ENCODE measurements at places on chromosomes 6 and 20.

DNA sequence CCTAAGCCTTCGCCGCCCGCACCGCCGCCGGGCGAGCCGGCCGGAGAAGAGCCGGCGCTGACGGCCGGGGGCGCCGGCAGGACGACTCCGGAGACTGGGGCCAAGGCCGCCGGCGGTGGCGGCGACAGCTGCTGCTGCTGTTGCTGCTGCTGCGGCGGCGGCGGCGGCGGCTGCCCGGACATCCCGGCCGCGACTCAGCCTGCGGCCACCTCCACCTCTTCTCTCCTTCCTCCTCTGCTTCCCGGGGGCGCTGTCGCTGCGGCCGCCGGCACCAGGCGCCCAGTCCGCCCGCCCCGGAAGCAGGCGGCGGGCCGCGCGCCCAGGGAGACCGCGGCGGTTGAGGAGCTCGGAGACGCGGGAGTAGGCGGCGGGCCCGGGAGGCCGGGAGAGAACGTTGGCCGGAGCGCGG lies 307 bp downstream of the RANBP9 start:
- no peak for DNase-seq

DNA sequence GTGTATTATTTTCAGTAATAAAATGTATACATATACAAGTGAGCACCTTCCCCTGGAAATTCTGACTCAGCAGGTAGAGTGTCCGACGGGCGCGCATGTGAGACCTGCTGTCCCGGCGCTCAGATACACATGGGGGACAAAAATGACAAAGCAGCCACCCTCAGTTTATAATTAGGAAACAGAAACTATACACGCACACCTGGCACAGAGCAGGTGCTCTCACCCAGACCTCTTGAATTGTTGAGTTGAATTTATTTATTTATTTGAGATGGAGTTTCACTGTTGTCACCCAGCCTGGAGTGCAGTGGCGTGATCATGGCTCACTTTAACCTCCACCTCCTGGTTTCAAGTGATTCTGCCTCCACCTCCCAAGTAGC lies 180.4 kb downstream of the ZDHHC14 start:
- no peak for DNase-seq

GRCh38 chr6:123329337-123329736 lies 307.4 kb downstream of the TRDN start:
- no peak for DNase-seq

GRCh38 chr6:149454346-149454848 lies 30.4 kb downstream of the ZC3H12D start:
- no peak for DNase-seq

DNA sequence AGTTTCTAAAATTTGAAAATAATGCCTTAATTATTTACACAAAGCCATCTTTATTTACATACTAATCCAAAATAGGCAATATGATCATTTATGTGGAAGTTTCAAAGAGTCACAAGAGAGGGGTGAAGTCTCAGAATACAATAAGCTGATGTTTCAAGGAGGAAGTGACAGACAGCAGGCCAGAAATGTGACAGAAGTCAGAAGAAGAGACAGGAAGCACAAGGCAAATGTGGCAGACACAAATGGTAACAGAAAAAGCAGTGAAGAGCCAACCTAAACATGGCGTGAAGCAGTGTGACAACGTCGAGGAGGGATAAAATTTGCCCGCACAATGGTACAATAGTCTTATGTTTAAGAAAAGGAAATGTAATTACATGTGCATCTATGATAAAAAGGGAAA lies 59.8 kb downstream of the SHPRH start:
- DNase-seq = no peak

DNA sequence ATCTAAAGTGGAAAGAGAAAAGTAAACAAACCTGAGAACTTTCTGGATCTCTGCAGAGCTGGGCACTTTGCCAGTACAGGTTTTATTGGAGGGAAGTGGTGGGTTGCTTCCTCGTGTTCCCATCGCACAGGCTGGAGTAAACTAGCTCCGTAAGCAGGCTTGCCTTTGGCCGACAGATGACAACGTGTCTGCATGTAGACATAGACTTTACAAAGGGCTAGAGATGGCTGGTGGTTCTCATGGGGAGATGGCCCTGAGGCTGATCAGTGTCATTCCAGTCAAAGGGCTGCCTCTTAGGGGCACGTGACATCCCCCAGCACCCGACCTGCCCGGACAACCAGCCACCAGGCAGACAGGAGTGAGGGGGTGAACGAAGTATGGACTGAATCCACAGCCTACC lies 98.8 kb downstream of the YTHDF1 start:
- DNase-seq = no peak

DNA sequence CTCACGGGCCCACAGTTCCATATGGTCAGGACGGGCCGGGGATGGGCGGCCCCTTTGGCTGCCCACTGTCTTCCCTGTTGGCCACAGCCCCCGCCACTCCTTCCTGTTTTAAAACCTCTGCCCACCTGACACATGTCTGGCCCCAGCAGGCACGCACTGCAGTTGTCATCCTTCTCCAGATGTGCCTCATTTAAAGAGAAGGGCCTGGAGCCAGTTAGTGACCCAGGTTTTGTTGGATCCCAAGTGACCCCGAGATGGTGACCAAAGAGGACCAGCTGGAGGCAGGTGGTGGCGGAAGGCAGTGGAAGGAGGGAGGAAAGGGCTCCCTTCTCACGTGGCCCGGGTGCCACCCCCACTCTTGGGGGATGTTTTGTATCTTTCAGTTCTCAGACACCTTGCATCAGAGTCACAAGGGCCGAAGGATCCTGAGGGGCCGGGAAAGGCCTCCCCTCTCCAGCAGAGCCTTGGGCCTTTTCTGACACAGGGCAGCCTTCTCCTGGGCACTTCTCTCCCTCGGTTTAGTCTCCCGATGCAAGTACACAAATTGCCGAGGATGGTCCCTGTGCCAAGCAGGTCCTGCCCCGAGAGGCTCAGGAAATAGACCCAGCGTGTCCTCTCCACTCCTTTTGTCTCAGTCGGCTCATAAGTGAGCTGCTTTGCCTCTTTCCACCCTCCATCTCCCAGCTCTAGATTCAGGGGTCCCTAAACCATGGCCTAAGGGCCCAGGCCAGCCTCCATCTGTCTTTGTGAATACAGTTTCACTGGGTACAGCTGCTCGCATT lies 117.6 kb downstream of the SULF2 start:
- no peak for DNase-seq

DNA sequence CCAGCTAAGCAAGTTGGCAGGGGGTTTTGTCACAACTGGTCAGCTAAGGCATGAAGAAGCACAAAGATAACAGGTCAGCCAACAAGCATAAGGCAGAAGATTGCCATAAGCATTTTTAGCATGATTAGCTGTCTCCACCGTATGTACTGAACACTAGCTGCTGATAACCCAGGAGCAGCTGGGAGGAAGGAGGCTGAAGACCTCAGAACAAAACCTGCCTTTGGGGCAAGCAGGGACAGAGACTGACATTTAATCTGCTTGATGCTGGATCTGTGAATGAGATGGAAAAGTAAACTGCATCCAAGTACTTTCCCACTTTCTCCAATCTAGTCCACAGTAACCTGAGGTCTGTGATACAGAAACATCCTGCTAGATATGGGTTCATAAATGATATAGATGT lies 353.0 kb upstream of the MAP3K7 start:
- no peak for DNase-seq

- DNase-seq = no peak
Observed at GRCh38 chr6:165634101-165634880, 28.8 kb downstream of the PDE10A start.

DNA sequence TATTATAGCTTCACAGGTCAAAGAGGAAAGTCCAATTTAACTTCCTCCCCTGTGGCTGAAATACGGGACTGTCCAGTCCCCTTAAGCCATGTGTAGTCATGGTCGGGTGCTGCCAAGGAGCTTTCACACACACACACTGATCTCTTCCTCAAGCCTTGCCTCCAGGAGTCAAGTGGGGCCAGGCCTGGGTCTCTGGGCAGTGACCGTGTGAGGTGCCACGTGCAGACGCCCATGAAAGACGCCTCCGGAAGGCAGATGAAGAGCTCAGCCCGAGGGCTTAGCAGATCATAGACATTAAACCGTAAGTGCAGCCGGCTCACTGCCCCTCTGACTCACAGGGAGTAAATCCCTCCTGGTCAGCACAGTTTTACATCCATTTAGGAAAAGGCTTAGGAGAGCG lies 4.2 kb downstream of the GABRR2 start:
- DNase-seq = no peak

- DNase-seq = no peak
Observed at GRCh38 chr6:48067148-48067712, 43.8 kb downstream of the PTCHD4 start.

DNA sequence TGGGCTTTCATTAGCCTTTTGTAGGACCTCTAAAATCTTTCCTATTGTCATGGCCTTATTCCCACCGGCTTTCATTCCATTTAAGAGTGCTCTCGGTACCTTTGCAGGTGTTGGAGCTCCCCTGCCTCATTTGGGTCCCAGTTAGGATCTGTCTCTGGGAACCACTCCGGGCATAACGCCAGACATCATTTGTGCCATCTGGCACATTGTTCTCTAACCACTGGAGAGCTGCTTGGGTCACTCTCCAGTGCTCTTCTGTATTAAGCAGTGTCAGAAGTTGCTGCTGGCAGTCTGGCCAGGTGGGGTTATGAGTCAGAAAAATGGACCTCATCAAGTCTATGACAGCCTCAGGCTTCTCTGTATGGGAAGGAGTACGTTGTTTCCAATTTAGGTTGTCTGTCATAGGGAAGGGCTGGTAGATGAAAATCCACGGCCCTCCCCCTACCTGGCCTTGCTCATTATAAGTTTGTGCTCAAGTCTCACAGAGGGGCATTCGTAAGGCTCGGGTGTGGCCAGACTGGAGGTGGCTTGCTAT lies 62.9 kb upstream of the MOCS1 start:
- DNase-seq = no peak

DNA sequence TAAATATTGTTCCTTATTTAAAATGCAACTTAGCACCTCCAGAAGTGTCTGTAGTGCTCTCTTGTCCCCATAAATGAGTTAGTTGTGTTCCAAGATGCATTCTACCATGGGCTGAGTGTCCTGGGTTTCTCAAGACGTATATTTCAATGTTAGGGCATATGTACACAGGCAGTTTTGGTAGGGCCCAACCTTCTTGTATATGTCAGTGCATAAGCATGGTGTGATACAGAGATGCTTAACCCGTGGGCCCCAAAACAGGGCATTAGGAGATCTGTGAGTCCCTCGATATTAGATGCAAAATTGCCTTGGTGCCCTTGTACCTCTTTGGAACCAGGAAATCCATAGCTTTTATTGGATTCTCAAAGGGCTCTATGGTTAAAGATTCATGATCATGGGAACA lies 91.5 kb upstream of the HIVEP1 start:
- no peak for DNase-seq

GRCh38 chr20:36827541-36828279 lies 48.2 kb upstream of the TLDC2 start:
- no peak for DNase-seq

GRCh38 chr6:109794201-109794923 lies 103.3 kb downstream of the FIG4 start:
- DNase-seq = no peak

- DNase-seq = no peak
Observed at GRCh38 chr6:121800047-121800446, 364.6 kb downstream of the GJA1 start.

- DNase-seq = no peak
Observed at GRCh38 chr6:91704531-91704930, 1117.7 kb upstream of the MAP3K7 start.

DNA sequence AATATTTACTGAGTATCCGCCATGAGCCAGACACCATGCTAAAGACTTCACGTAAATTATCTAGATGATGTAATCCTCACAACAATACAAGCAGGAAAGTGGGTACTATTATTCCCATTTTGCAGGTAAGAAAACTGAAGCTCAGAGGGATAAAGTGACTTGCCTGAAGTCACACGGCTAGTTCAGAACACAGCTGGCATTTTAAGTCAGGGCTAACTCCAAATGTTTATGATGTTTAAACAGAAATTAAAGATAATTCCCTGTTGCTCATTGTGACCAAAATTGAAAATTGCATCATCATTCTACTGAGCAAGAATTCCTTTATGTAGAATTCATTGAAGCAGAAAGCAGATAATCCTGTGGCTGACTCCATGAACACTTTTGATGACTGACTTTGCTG lies 71.3 kb upstream of the STXBP5 start:
- DNase-seq = no peak

DNA sequence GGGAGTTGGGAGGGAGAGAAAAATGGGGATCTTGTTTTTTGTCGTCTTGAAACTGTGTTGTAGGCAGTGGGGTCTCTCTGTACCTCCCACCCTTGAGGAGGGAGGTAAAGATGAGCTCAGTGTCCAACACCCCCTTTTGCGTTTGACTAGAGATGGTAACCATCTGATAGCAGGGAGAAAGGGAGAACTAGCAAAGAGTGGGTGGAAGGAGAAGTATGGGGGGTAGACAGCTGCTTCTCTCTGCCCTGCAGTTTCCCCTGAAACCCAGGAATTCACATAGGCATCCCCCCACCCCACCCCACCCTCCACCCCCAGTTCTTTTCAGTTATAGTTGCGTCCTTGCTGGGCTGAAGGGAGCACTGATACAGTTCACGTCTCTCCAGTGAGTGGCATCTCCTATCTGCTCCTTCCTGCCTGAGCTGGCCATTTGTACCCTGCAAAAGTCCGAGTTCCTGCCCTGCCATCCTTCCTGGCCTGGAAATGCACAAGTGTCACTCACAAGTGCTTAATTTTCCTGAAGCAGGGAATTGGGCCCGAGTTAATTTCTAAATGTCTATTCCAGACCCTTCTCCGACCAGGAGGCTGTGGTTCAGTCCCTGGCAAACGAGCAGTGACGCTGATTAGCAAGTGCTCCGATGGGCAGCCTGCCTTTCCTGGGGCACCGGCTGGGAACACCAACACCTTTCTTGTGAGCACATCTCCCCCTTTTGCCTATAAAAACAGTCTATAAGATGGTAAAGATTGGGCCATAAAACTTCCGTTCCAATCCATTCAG lies 1.5 kb downstream of the SIRPA start:
- no peak for DNase-seq

GRCh38 chr6:81752921-81753710 lies 635 bp upstream of the TENT5A start:
- DNase-seq = no peak

DNA sequence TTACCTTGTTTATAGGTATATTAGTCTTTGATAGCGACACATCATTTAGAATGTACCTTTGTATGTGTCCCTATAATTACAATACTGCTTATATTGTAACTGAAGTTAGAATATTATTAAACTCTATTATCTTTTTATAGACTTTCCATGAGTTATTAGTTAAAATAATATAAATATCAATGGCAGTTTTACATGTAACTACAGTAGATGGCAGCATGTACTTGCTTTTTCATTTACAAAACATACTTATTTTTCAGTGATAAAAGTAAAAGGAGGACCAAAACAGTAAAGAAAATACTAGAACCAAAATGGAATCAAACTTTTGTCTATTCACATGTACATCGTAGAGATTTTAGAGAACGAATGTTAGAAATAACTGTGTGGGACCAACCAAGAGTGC lies 364.3 kb downstream of the RIMS1 start:
- no peak for DNase-seq

Measured in keratinocyte (primary cell).